ENCODE measurements at places on chromosomes 7 and 10.

- no peak for DNase-seq
These were observed 33.5 kb downstream of the TRIM24 start for GRCh38 chr7:138493535-138493934.

DNA sequence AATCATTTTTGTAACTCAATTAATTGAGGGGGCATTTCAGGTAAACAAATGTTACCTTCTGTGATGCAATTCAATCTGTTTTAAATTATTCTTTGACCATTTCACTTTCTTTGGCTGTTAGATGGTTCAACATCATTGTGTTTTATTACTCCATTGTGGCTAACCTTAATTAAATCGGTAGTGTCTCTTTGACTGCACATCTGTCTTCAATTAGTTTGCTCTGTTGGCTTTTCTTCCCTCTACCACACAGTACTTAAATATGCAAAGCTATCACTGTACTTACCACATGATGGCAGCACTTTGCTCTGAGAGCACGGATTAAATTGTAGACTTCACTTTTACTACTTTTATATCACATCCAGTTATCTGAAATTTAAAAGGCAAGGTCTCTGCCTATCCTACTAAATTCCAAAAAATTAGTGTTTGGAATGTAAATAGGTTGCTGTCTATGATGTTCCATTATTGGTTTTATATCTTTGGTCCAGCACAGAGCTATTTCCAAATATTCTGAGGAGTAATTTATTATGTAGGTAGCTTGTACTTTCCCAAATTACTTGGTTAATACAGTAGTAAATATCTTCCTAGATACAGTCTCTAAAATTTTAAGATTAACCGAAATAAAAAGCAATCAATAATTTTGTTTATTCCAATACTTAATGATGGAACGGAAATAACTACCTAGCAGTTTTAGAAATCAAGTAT is 352.0 kb downstream of the PCLO start:
- DNase-seq: no peak

GRCh38 chr10:18469125-18469524 is 182.3 kb downstream of the NSUN6 start:
- no peak for DNase-seq

- no peak for DNase-seq
These were observed 8.9 kb downstream of the MYO1G start for GRCh38 chr7:44969701-44970522.

GRCh38 chr7:38318241-38318640 is 44.8 kb upstream of the TARP start:
- no peak for DNase-seq

GRCh38 chr10:79452174-79452611 is 6.8 kb upstream of the ZCCHC24 start:
- DNase-seq: no peak

DNA sequence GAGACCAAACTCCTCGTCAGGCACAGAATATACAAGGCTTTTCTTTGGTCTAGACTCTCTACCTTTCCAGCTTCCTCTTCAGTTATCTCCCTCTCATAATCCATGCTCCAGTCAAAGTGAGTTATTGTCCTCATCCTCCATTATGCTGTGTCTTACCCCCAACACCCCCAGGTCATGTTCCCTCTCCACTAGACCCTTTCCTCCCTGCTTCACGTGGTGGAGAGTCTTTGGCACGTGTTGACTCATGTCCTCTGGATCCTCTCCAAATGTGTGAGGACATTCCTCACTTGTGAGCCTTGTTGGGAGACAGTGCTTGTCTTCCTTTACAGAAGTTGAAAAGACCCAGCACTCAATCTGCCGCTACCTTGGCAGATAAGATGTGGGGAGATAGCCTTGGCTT is 36.0 kb upstream of the DLD start:
- DNase-seq: no peak

DNA sequence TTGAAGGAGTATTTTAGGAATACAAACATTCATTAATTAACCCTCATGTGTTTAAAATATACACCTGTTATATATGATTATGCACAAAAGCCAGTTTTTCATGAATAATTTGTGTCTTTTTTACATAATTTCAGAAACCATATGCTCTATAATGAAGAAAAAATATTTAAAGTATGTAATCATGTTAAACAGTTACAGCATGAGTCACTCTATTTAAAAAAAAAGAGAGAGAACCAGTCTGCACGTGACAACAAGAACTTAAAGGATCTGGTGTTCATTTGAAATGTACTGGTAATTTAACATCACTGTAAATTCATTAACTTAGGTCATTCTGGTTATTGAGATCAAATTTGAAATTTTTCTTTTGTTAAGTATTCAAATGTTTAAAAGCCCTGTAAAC is 228.5 kb downstream of the CACNB2 start:
- no peak for DNase-seq

DNA sequence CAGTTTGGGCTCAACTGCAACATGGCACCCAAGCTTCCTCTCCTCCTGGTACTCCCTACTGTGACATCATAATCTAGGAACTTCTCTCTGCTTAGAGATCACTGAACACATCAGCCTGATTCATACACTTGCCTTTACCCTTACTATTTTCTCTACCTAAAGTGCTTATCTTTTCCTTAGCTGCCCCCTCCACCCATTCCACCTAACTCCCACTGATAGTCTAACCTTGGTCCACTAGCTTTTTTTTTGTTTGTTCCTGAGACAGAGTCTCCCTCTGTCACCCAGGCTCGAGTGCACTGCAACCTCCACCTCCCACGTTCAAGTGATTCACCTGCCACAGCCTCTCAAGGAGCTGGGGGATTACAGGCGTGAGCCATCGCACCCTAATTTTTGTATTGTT is 15.9 kb downstream of the CUL2 start:
- DNase-seq: no peak

GRCh38 chr10:133378251-133379096 is 588 bp upstream of the PAOX start:
- DNase-seq: peak; percentile 81

DNA sequence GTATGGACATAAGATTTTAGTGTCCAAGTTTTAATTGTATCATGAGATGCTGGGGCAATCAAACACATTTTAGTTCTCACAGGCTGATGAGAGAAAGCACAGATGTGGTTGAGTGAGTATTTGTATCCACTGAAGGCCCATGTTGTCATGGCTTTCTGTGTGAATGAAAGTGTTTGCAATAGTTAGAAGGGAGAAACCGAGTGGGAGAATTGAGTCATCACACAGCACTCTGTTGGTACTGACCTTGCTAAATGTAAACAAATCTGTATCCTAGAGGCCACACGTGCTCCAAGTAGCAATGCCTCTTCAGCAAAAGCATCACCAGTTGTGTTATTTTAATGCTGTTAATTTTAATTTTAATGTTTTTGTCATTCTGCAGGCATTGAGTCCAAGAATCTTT is 121.2 kb downstream of the EMX2 start:
- no peak for DNase-seq

DNA sequence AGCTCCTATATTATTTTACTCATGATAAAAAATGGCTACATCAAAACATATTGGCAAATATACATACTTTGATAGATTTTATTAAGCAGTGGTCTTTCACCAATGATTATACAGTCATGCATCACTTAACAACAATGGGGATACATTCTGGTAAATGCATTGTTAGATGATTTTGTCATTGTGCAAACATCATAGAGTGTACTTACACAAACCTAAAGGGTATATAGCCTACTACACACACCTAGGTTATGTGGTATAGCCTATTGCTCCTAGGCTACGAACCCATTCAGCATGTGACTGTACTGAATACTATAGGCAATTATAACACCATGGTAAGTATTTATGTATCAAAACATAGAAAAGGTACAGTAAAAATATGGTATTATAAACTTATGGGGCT is 98.9 kb upstream of the IL6 start:
- no peak for DNase-seq

DNA sequence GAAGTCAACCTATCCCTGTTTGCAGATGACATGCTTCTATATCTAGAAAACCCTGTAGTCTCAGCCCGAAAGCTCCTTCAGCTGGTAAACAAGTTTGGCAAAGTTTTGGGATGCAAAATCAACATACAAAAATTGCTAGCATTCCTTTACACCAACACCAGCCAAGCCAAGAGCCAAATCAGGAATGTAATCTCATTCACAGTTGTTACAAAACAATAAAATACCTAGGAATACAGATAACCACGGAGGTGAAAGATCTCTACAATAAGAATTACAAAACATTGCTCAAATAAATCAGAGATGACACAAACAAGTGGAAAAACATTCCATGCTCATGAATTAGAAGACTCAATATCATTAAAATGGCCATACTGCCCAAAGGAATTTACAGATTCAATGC is 50.4 kb upstream of the ZNF365 start:
- DNase-seq: no peak

GRCh38 chr7:35802649-35803048 is 1.8 kb downstream of the SEPTIN7 start:
- DNase-seq: no peak

GRCh38 chr10:26483554-26483953 is 45.4 kb downstream of the APBB1IP start:
- no peak for DNase-seq

GRCh38 chr7:50812841-50813475 is 30.3 kb upstream of the GRB10 start:
- no peak for DNase-seq

GRCh38 chr7:7790041-7790741 is 71.8 kb upstream of the RPA3 start:
- no peak for DNase-seq

- DNase-seq: peak; percentile 37
These were observed 111.6 kb downstream of the ADARB2 start for GRCh38 chr10:1625731-1626130.

GRCh38 chr10:90484518-90484917 is 373.3 kb downstream of the HTR7 start:
- no peak for DNase-seq

DNA sequence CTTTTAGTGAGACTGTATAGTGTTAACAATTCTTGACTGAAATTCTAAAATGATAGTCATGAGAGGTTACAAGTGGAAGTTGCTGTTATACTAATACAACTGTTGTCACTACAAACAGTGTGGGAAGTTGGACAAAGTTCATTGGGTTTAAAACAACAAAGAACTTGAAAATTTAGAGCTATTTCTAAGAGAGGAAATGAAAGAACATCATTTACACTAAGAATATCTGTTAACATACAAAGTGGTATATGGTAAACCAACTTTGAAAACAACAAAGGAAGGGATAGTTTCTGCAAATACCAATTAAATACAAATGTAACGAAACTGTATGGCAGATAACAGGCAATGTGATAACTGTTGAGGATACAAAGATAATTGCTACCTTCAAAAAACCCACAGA is 11.6 kb downstream of the MTPN start:
- DNase-seq: no peak

- DNase-seq: no peak
These were observed 851 bp downstream of the KIFBP start for GRCh38 chr10:68989317-68989990.

GRCh38 chr10:76318211-76318610 is 886.8 kb downstream of the LRMDA start:
- no peak for DNase-seq

DNA sequence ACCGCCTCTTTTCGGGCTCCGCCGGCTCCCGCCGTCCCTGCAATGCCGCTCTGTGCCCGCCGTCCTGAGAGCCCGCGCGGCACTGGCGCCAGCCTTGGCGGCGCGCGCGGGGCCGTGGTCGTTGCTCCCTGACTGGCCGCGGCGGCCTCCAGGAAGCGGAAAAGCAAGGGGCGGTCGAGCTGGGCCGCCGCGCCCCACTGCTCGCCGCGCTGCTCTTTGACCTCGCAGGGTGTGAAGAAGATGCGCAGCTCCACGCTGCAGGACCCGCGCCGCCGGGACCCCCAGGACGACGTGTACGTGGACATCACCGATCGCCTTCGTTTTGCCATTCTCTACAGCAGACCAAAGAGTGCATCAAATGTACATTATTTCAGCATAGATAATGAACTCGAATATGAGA is at the start of gene CDC14C:
CDC14C (plus strand) TSS at position 115 of the 400 bp plus-strand sequence; CDS start at position 241, 126 bp downstream.
- no peak for DNase-seq

GRCh38 chr7:1533547-1534329 is 3.2 kb downstream of the MAFK start:
- no peak for DNase-seq

DNA sequence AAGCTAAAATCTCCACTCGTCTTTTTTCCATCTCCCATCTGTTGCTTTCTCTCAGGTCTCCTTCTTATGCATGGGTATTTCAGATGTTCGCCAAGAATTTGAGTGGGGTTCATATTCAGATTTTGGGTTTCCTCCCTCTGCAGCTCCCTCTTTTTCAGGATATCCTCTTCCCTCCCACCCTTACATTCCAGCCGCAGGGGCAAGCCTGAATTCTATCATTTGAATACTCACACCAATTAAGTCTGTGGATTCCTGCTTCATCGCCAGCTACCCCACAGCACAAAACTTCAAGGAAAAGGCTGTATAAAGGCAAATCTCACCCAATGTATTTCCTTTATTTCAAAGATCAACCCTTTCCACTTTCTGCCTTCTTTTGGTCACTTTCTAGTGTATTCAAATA is 41.6 kb upstream of the FOXI2 start:
- no peak for DNase-seq

- no peak for DNase-seq
These were observed 87.8 kb downstream of the NRCAM start for GRCh38 chr7:108368466-108368865.

- DNase-seq: no peak
These were observed 5.4 kb downstream of the IFIT2 start for GRCh38 chr10:89307269-89307577.

GRCh38 chr7:104275900-104276299 is 52.5 kb upstream of the LHFPL3 start:
- DNase-seq: no peak

DNA sequence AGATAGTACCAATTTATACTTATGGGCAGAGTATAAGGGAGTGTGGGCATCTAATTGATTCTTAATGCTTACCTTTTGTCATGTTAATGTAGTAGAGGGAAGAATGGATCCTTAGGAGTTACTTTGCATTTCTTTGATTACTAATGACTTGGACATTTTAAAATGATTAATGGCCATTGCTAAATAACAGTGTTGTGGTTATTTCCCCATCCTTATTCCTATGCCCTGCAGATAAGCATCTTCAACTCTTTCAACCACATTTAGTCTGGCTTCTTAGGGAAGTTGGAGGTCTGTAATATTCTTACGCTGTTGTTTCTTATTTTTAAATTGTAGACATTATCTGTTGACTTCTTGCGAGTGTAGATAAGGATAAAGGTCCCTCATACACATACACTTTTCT is 37.2 kb downstream of the KAT6B start:
- DNase-seq: no peak

GRCh38 chr10:113496111-113497109 is 56.4 kb upstream of the HABP2 start:
- no peak for DNase-seq

GRCh38 chr10:24382045-24382444 is 173.1 kb downstream of the KIAA1217 start:
- DNase-seq: no peak
